ENCODE measurements at places on chromosomes 4 and X. TPM values are rescaled to one million over a fixed set of nuclear protein-coding genes. Genes with fewer than 3 reads are reported as not detected.

GRCh38 chr4:75880278-75880677 is 22.0 kb downstream of the PPEF2 start:
- no peaks in the 10 kb centered on the region for H3K36me3 ChIP-seq
- H3K27ac ChIP-seq, result no peak overlapping the region

GRCh38 chr4:121950680-121951520 is 960 bp downstream of the TRPC3 start:
- H3K27ac ChIP-seq, result no peak overlapping the region
- no peak for DNase-seq
- H3K4me1 ChIP-seq, result no peaks in the 10 kb centered on the region
- no peaks in the 10 kb centered on the region for H3K36me3 ChIP-seq
- H3K27me3 ChIP-seq, result no peaks in the 10 kb centered on the region
- peak overlapping the region; percentile 78 for H3K4me3 ChIP-seq

DNA sequence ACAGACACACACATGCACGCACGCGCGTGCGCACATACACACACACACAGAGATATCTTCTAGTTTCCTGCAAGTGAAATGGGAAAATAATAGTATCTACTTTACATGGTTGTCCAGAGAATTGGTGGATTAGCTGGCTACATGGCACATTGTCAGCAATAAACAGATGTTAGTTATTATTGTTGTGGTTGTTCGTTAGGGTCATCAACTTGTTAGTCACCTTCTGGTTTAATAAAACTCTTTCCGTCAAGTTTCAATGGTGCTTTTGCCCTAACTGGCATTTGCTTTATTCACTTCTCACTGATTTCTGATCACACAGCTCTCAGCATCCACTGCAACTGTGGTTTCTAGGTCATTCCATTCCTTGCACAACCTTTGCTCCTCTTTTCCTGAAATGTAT is 25.4 kb upstream of the RASL11B start:
- no peaks in the 10 kb centered on the region for H3K36me3 ChIP-seq
- no peaks in the 10 kb centered on the region for H3K27me3 ChIP-seq
- H3K27ac ChIP-seq, result no peak overlapping the region
- H3K4me3 ChIP-seq, result no peak overlapping the region

- DNase-seq, result no peak
- no peak overlapping the region for H3K4me3 ChIP-seq
- peaks cover 40% of the 10 kb centered on the region for H3K4me1 ChIP-seq
- no peak overlapping the region for H3K27ac ChIP-seq
- H3K36me3 ChIP-seq, result no peaks in the 10 kb centered on the region
Observed at GRCh38 chr4:169226565-169226964, 44.2 kb downstream of the SH3RF1 start.

DNA sequence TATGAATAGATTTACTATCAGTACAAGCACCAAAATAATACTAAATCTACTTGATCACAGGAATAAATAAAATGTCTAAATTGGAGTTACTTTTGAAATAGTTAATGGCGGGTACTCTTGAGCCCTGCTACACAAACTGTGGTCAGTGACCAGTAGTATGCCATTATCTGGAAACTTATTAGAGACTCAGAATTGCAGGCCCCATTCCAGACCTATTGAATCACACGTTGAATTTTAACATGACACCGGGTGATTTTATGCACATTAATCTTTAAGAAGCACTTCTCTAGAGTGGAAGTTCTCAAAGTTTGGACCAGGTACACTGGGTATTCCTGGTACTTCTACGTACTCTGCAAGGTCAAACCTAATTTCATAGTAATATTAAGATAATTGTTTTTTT is 660.0 kb upstream of the POU3F4 start:
- no peaks in the 10 kb centered on the region for H3K4me1 ChIP-seq
- no peak overlapping the region for H3K4me3 ChIP-seq
- no peaks in the 10 kb centered on the region for H3K36me3 ChIP-seq
- H3K27me3 ChIP-seq, result no peaks in the 10 kb centered on the region
- no peak overlapping the region for H3K27ac ChIP-seq

DNA sequence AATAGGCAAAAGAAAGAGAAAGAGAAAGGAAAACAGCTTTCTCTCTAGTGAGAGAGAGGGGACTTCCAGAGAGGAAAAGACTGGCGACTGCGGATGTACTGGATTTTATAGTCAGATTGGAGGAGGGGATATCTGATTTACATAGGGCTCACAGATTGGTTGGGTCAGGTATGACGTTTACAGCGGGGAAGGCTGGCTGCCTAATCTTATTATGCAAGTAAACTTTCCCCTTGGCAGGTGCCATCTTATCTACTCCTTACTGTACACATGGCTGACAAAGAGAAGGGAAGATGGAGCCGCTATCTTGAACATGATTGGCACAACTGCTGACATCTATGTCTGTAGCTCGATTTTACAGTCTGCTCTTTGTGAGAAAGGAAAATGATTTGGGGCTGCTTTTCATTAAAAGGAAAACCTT is 25.4 kb downstream of the RBPJ start:
- DNase-seq, result no peak
- peak overlapping the region; percentile 9 for H3K4me3 ChIP-seq
- H3K4me1 ChIP-seq, result peaks cover 25% of the 10 kb centered on the region
- no peak overlapping the region for H3K27ac ChIP-seq
- H3K27me3 ChIP-seq, result no peaks in the 10 kb centered on the region

DNA sequence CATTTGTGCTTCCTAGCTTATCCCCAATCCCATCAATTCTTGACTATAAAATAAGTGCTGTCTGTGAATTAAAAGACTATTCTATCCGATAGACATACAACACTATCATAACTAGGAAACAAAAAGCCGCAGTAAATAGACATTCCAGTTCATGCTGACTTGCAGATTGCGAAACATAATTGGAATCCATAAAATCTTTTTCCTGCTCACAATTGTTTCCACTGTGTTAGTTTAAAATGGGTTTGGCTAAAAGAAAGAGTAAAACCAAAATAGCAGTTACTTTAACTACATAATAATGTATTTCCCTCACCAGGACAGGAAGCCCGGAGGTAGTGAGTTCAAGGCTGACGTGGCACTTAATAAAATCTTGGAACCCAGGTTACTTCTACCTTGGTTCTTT is 17.2 kb downstream of the SMIM31 start:
- no peaks in the 10 kb centered on the region for H3K27me3 ChIP-seq
- H3K36me3 ChIP-seq, result no peaks in the 10 kb centered on the region
- no peak for DNase-seq
- H3K4me3 ChIP-seq, result no peak overlapping the region
- no peak overlapping the region for H3K27ac ChIP-seq

DNA sequence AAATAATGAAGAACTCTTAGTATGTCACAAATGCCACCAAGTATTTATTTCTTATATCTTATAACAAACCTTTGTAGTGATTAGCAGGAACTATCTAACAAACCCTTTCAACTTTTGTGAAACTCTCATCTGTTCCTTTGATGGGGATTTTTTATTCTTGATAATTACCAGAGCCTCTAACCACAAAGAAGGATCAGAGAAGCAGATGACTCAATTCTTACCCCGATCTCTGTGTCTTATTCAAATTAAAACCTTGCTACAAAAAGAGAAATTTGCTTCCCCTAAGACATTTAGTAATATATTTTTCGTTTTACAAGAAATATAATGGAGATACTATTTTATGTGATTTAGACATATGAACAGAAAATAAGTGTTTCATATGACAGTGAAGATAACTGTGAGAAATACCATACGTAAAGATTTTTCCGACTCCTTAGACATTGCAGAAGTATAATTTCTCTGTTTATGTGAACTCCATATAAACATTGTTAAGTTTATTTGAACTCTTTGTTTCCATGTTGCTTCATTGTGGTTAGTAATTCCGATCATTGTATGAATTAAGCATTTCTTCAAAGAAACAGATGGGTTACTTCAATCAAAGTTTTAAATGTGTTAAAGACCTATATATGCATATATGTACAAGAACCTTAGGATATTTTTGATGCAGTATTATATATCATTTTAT is 205.4 kb downstream of the CFAP299 start:
- DNase-seq, result no peak
- no peaks in the 10 kb centered on the region for H3K4me1 ChIP-seq
- H3K36me3 ChIP-seq, result no peaks in the 10 kb centered on the region
- no peak overlapping the region for H3K4me3 ChIP-seq

DNA sequence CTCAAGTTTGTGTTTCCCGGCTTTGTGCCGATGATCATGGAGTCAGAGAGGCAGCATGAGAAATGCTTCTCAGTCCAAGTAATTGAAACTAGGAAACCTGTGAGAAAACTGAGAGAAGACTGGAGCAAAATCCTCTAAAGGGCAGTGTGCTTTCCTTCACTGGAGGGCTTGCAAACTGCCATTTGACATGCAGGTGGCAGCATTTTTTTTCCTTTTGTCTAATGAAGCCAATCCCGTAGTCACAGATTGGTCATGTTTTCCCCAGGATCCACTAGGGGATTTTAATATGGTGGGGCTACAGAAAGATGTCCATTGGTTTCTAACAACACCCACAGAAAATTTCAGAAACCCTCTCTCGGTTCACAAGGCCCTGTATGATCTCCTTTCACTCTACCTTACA is 117.4 kb upstream of the NUDT10 start:
- no peaks in the 10 kb centered on the region for H3K36me3 ChIP-seq
- no peak for DNase-seq
- no peaks in the 10 kb centered on the region for H3K4me1 ChIP-seq
- H3K27ac ChIP-seq, result no peak overlapping the region
- no peaks in the 10 kb centered on the region for H3K27me3 ChIP-seq
- no peak overlapping the region for H3K4me3 ChIP-seq

The PCDH19 gene
- 0.41 TPM for total RNA-seq

The BEX2 gene
- total RNA-seq, result not detected

The GABRQ gene
- not detected for total RNA-seq

The CNKSR2 gene
- total RNA-seq, result 5.3 TPM

The TRMT44 gene
- total RNA-seq, result 30.5 TPM

The ZFYVE28 gene
- 20.2 TPM for total RNA-seq

The PDLIM3 gene
- total RNA-seq, result 1,176 TPM

The CTAG2 gene
- not detected for total RNA-seq
